ENCODE measurements at places on chromosomes 13 and 19. TPM values are rescaled to one million over a fixed set of nuclear protein-coding genes. Genes with fewer than 3 reads are reported as not detected.

Gene ZNF100
- total RNA-seq, result 6.6 TPM

Gene IZUMO1
- total RNA-seq, result not detected

Gene DHRS12
- 7.9 TPM for total RNA-seq

Gene RYR1
- total RNA-seq, result 0.02 TPM

Gene LSR
- 0.99 TPM for total RNA-seq

Gene SPRED3
- 4.6 TPM for total RNA-seq

- no peaks in the 10 kb centered on the region for H3K27me3 ChIP-seq
- no peak for DNase-seq
- H3K4me1 ChIP-seq, result peaks cover 12% of the 10 kb centered on the region
- H3K27ac ChIP-seq, result no peak overlapping the region
- H3K4me3 ChIP-seq, result no peak overlapping the region
These were observed 9.6 kb downstream of the ABHD13 start for GRCh38 chr13:108227651-108228272.

DNA sequence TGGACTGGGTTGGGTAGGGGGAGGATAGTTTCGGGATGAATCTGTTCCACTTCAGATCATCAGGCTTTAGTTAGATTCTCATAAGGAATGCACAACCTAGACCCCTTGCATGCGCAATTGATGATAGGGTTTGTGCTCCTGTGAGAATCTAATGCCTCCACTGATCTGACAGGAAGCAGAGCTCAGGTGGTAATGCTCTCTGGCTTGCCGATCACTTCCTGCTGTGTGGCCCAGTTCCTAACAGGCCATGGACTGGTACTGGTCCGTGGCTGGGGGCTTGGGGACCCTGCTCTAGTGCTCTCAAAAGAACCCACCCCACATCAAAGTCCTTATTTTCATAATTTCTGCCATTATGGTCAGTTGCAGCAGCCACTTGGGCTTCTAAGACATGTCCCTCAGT, 30.1 kb downstream of the DNAJC3 start:
- no peak for DNase-seq
- H3K4me3 ChIP-seq, result no peak overlapping the region
- H3K27me3 ChIP-seq, result no peaks in the 10 kb centered on the region
- peaks cover 22% of the 10 kb centered on the region for H3K4me1 ChIP-seq

DNA sequence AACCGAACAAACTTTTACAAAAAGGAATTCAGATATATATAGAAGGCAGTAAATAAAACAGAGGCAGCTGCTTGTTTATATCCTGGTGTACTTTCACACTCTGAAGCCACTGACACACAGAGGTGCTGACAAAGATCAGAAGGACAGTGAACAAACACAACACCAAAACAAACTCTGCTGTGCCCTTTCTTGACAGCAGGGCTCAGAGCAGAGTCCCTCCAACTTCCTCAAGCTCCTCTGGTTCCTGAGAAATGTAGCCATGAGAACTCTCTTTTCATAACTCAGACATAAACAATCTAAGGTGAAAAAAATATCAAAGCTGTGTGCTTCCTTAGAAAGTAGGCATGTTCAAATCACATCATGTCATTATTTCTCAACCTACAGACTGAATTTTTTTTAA, 1052.8 kb upstream of the SPRY2 start:
- H3K27ac ChIP-seq, result no peak overlapping the region
- no peaks in the 10 kb centered on the region for H3K27me3 ChIP-seq
- H3K36me3 ChIP-seq, result no peaks in the 10 kb centered on the region
- no peaks in the 10 kb centered on the region for H3K4me1 ChIP-seq

- no peaks in the 10 kb centered on the region for H3K4me1 ChIP-seq
- H3K4me3 ChIP-seq, result no peak overlapping the region
- no peak overlapping the region for H3K27ac ChIP-seq
- H3K36me3 ChIP-seq, result peaks cover 1% of the 10 kb centered on the region
- peaks cover 6% of the 10 kb centered on the region for H3K27me3 ChIP-seq
- no peak for DNase-seq
These were observed 45.0 kb downstream of the SLC15A1 start for GRCh38 chr13:98707281-98707999.

- H3K36me3 ChIP-seq, result no peaks in the 10 kb centered on the region
- DNase-seq, result no peak
- H3K4me1 ChIP-seq, result peaks cover 38% of the 10 kb centered on the region
- no peak overlapping the region for H3K27ac ChIP-seq
These were observed 9.7 kb downstream of the CILP2 start for GRCh38 chr19:19547674-19548336.

GRCh38 chr13:112601371-112601770, 13.4 kb upstream of the TUBGCP3 start:
- no peak overlapping the region for H3K27ac ChIP-seq
- no peak for DNase-seq
- no peaks in the 10 kb centered on the region for H3K36me3 ChIP-seq
- H3K4me1 ChIP-seq, result peaks cover 26% of the 10 kb centered on the region
- no peaks in the 10 kb centered on the region for H3K27me3 ChIP-seq

DNA sequence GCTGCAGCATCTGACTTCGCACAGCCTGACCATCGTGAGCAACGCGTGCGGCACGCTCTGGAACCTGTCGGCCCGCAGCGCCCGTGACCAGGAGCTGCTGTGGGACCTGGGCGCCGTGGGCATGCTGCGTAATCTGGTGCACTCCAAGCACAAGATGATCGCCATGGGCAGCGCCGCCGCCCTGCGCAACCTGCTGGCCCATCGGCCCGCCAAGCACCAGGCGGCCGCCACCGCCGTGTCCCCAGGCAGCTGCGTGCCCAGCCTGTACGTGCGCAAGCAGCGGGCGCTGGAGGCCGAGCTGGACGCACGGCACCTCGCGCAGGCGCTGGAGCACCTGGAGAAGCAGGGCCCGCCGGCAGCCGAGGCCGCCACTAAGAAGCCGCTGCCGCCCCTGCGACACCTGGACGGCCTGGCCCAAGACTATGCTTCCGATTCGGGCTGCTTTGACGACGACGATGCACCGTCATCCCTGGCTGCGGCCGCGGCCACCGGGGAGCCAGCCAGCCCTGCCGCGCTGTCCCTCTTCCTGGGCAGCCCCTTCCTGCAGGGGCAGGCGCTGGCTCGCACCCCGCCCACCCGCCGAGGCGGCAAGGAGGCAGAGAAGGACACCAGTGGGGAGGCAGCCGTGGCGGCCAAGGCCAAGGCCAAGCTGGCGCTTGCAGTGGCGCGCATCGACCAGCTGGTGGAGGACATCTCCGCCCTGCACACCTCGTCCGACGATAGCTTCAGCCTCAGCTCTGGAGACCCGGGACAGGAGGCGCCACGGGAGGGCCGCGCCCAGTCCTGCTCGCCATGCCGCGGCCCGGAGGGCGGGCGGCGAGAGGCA, 13.6 kb downstream of the C19orf25 start:
- no peak overlapping the region for H3K4me3 ChIP-seq
- H3K36me3 ChIP-seq, result no peaks in the 10 kb centered on the region
- H3K27me3 ChIP-seq, result peaks cover 2% of the 10 kb centered on the region
- DNase-seq, result no peak
- H3K4me1 ChIP-seq, result peaks cover 4% of the 10 kb centered on the region
